ENCODE measurements at places on chromosomes 12 and 14.

DNA sequence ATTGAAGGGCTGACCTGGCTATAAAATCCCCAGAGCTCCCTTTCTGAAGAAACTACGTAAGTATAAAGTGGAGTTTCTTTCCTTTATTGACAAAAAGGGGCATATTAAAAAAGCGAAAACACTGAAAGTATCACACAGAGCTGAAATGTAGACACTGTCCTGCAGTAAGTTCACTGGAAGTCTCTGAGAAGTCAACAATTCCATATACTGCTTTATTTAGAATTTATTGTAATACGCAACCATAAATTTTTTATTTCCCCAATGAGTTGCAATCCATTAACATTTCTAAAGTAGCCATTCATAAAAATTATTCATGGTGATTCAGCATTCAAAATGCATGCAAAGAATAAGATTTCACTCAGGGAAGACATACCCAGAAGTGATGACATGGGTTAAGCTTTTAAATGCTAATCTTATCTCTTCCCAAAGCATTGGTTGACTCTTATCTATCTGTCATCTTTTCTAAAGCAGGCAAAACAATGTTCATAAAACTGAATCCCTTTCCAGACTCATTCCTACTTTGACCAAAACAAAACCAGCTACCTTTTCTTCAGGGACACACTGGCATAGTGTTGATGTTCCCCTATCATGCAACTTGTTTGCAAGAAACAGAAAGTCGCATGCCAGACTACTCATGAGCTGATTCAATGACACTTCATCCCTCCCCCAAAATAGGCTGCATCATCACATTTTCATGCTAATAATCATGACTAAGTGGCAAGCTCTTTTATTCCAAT lies 17.3 kb downstream of the KITLG start:
- no peak for DNase-seq

- DNase-seq: no peak
These were observed 50.5 kb upstream of the DACT1 start for GRCh38 chr14:58587271-58587670.

DNA sequence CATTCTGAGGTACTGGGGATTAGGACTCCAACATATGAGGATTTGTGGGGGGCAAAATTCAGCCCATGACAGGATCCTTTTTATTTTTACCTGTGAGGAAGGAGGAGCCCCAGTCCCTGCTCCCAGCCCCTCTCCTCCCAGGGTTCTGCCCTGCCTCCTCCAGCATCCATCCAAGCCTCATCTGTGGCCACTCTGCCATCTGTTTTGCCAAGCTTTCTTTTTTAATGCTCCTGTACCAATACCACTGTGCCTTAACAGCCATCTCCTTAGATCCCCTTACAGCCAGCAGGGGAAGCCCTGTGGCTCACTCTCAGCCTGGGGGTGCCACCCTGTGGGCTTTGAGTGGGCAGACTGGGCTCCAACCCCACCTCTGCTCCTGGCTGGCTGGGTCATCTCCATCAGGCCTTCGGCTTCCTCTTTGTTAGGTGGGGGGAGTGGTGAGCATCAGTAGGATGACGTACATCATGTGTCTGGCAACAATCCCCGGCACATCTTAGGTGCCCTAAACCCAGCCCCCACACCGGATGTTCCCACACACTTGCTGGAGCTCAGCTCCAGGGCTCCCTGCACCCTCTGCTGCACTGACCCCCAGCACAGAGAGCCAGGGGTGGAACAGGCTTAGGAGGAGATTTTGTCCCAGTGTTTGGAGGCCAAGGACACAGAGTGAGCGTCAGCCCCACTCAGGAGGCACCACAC lies 40.2 kb downstream of the CYP46A1 start:
- no peak for DNase-seq

DNA sequence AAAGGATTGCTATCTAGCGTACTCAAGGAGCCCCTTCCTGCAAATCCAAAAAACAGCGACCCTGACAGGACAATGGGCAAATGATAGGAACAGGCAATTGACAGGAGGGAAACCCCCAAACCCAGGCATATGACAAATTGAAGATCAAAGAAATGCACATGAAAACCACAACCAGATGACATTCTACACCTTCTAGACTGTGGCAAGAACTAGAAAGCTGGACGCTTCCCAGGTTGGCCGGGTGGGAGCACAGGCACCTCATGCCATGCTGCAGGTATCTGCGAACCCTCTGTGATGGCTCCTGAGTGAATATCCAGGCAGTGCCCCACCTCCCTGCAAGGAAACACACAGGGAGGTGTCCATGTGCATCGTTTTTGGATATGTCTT lies 37.1 kb downstream of the CMKLR1 start:
- no peak for DNase-seq

GRCh38 chr12:110862329-110862728 lies 15.5 kb downstream of the CCDC63 start:
- DNase-seq: no peak

GRCh38 chr12:80230068-80230467 lies 130.7 kb downstream of the OTOGL start:
- peak; percentile 54 for DNase-seq

DNA sequence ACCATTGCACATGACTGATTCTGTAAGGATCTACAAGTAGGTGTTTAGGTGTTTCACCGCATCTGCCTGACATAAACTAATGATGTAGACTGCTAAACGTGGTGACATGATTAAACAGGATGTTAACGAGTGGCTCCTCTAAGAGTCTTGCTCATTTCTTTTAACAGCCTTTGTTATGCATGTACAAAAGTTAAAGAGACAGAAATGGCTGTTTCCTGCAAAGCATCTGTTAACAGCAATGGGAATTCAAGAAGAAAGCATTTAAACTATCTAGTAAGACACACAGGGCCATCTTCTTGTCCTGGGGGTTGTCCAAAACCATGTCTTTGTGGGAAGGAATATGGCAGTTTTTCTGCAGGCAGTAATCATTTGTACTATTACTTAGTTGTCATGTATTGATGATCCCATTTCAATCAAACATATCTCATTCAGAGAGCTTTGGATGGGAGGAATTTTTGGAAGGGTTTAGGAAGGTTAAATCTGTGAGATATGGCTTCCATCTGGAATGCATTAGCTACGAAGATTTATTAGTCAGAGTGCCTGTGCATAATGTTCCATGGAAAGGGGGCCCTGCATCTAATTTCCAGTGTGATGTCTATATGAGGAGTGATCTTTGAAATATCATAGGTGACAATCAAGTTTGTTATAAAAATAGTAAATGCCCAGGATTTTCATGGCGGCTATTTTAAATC lies 495.1 kb downstream of the EGLN3 start:
- DNase-seq: no peak

DNA sequence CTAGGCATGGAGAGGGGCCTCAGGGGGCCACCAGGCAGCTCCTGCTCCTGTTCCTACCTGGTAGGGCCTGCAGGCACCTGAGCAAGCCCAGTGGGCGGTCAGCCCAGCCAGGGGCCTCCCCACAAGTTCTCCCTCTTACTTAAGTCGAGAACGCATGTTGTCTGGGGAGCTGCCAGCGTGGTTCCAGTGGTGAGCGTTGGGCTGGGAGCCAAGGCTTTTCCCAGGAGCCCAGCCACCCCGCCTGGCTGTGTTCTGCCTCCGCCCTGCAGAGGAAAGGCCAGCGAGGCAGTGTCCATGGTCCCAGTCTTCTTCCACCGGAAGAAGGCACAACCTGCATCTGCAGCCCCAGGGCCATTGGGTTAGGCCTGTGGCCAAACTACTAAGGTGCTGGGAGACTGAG lies 1.4 kb downstream of the C14orf180 start:
- no peak for DNase-seq

DNA sequence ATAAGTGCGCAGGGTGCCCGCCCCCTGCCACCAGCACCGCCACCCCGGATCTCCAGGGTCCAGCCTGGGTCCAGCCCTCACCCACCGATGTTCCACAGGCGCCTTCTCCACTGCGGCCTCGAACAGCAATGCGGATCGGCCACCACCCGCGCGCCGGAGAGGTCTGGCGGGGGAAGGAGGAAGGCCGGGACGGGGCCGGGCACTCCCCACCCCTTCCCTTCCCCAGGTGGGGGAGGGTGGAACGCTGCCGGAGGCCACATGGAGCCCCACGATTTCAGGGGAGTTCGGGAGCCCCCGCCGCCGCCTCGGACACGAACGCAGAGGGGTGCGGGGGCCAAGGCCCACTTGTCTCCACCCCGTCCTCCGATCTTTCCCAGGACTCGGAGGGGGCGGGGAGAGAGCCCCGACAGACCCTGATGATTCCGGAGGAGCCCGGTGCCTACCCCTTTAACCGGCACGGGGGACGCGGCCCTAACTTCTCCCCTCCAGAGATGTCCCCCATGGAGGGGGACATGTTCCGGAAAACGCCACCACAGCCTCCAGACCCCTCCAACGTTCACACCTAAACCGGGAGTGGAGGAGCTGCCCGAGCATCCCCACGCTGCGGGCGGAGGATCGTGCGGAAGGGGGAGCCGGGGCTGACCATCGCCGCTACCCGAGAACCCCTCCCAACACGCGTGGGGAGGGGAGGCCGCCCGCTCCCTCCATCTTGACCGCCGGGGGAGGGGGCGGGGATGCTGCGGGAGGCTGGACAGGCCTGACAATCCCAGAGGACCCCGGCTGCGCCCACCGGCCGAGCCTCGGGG lies 1.1 kb downstream of the ATXN2 start:
- DNase-seq: peak; percentile 53

- DNase-seq: no peak
These were observed 100.5 kb upstream of the GNG2 start for GRCh38 chr14:51759950-51760349.

DNA sequence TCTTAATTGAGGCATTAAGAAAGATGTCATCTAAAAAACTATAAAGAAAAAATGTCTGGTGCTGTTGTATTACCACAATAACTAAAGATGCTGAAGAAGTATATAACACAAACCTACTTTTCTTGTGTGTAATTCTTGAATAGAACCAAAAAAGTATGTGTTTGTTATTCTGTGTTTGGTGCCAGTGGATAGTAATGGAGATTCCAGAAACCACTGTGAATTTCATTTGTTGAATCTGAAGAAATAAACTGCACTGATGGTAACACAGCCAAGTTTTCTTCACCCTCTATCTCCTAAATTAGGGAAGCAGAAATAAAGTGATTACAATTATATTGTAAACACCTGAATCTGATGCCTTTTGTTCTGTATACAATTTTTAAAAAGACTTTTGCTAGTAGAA lies 13.1 kb upstream of the KERA start:
- no peak for DNase-seq

- peak; percentile 74 for DNase-seq
These were observed 4.4 kb downstream of the KRT86 start for GRCh38 chr12:52278575-52279421.
